ENCODE measurements at places on chromosomes 3 and 15. TPM values are rescaled to one million over a fixed set of nuclear protein-coding genes. Genes with fewer than 3 reads are reported as not detected.

The GABRB3 gene
- 4.7 TPM for polyA plus RNA-seq

DNA sequence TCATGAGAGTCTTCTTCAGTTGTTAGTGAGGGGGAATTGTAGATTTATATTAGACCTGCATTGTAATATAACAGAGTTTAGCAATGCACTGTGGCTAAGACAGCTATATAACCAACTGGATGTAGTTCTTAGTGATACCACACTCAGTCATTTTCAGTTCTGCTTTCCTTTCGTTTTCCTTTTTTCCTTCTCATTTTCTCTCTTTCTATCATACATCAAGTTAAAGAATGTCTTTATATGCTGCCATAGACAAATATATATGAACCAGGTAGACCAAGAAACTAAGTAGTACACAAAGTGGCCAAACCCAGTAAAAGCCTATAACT lies 43.7 kb upstream of the CD47 start:
- no peak for DNase-seq

GRCh38 chr3:175258763-175259162 lies 399.6 kb downstream of the NAALADL2 start:
- DNase-seq, result no peak

DNA sequence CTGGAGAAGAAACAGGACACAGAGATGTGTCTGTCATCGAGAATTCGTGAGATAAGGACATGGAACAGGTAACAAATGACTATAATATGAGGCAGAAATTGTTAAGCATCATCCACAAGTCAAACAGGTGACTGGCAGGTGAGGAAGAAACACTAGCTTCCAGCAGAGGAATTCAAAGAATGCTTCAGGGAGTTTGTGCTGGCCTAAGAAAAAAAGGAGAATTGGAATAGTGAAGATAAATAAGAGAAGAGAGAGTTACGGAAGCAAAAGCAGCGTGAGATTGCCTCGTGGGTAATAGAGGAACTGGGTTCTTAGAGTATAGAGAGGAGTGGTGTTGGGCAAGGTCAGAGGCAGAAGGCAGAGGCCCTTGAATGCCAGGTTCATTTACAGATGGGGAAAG lies 22.9 kb upstream of the FGF12 start:
- DNase-seq, result no peak

DNA sequence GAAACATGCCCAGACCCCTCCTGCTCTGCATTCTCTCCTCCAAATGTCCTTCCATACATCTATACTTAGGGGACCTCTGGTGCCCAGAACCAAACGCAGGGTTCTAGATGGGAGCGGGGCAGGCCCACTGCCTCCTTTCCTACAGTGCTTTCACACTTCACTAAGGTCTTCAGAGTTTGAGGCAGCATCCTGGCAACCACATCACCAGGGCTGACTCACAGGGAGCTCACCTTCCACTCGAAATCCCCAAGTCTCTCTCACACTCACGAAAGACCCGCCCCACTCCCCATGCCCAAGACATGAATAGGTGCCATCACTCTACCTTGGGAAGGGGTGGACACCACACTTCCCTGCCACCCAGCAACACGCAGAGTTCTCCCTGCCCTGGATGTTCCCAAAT lies 18.9 kb downstream of the HOMER2 start:
- DNase-seq, result no peak

GRCh38 chr3:156865732-156866131 lies 39.6 kb downstream of the LEKR1 start:
- no peak for DNase-seq

DNA sequence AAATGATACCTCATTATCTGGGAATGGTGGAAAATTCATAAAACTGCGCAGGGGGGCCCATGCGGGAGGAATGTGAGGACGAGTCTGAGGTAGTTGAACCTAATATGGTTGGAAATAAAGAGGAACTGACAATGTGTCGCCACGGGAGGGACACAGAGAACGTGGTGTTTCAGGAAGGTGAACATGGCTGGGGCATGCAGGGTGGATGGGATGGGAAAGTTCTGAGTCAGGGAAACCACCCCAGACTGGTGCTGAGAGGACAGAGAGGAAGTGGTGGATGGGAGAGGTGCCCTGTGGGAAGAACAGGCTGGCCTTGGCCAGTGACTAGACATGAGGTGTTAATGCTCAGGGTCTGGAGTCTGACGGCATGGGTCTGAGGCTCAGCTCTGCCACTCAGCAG lies 137.1 kb upstream of the WNT5A start:
- no peak for DNase-seq

The OR5H14 gene
- not detected for polyA plus RNA-seq

GRCh38 chr3:126081618-126082361 lies 2.1 kb downstream of the SLC41A3 start:
- DNase-seq, result peak; percentile 91

DNA sequence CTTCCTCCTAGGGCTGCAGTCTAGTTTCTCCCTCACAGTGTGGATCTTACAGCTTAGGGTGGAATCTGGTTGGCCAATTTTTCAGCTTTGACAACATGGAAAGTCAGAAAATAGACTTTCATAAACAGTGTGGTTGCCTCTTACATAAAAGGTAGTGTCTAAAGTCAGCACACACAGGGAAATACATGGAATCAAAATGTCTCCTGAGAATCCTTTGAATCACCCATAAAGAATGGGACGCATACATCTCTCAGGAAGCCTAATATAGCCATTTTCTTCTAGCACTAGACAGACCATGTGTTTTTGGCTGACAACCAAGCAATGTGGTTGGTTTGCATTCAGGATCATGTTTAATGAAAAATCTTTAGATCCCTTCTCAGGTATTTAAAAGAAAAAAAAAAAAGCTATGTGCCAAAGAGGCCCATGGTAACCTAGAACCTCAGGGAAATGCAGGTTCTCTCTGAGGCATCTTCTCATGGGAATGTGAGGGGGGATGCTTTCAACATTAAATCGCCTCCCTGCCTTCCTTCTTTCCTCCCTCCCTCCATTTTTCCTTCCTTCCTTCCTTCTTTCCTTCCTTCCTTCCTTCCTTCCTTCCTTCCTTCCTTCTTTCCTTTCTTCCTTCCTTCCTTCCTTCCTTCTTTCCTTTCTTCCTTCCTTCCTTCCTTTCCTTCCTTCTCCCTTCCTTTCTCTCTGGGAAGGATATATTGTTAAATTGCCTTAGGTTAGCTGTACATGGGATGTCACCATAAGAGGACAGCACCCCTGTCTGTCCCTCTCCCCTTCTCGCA lies 34.3 kb upstream of the ZBTB38 start:
- DNase-seq, result no peak

DNA sequence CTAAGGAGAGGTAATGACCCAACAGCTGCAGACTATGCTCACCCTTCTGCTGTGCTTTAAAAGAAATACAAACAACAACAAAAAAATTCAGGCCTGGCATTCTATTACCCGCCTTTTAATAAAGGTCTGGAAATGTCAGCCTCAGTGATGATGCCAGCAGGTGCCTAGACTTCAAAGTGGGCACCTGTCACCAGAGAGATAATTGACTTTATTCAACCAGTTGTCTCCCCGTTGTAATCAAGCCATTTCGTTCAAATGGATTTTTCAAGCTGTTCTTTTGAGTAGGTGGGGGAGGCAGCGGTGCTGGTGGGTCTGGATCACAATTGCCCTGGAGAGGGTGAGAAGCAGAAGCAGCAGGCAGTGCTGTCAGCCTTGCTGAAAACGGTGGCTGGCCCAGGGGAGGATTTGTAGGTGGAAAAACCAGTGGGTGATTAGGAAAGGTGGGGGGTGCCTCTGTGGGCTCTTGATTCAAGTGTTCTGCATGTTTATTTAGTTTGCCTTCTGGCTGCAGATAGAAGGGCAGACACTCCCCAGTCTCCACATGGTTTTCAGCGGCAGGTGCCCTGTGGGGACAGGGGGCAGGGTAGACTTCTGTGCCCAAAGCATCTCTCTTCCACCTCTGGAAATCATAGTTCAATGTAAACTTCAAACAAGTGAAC lies 300.2 kb upstream of the SLCO3A1 start:
- DNase-seq, result no peak

The PLA2G4D gene
- polyA plus RNA-seq, result not detected

The CFAP100 gene
- 0.60 TPM for polyA plus RNA-seq

DNA sequence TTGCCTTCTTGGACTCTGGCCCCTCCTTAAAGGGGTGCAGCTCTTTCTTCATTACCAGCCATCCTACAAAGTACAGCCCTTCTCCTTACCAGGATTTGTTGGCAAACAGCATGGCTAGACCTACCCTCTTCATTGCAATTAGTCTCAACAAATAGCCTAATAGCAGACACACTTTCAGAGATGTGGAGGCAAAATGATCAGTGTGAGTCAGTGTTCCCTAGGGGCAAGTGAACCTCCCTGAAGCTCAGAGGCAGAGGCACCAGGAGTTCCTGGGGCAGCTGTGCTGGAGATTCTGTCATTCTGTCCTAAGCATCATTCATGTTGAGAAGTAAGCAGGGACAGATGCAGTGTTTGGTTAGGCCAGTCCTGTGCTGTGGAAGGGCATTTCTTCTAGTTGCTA lies 14.6 kb upstream of the MECOM start:
- DNase-seq, result no peak

DNA sequence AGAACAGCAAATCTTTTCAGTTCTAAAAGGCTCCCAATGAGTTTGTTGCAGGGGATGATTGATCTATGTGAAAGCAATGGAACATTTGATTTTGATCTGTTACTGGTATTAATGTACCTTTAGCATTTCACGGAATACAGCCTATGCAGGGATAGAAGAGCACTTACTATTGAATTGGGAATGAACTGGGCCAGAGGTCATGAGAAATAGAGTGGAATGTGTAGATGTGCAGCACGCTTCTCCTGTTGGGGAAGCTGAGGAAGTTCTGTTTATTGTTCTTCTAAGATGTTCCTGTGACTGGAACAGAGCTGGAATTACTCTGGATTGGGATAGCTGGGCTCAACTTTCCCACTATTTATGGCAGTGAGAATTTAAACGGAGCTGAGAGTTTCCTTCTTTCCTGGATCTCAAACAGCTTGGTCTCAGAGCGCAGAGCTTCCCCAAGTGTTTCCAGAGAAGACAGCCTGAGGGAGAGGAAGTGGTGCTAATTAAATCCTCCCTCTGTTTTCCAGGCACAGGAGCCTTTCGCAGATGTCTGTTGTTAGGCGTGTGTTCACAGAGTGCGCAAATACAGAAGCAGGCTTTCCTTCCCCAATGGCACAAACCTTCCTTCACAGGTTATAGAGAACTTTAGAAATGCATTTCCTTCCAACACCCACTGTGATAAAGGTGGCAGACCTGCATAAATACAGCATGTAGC lies 32.5 kb downstream of the TPRG1 start:
- DNase-seq, result no peak

The PATL2 gene
- polyA plus RNA-seq, result 0.73 TPM

- peak; percentile 24 for DNase-seq
These were observed 73.6 kb downstream of the OXSM start for GRCh38 chr3:25863416-25863959.

The MUC13 gene
- 6.4 TPM for polyA plus RNA-seq

DNA sequence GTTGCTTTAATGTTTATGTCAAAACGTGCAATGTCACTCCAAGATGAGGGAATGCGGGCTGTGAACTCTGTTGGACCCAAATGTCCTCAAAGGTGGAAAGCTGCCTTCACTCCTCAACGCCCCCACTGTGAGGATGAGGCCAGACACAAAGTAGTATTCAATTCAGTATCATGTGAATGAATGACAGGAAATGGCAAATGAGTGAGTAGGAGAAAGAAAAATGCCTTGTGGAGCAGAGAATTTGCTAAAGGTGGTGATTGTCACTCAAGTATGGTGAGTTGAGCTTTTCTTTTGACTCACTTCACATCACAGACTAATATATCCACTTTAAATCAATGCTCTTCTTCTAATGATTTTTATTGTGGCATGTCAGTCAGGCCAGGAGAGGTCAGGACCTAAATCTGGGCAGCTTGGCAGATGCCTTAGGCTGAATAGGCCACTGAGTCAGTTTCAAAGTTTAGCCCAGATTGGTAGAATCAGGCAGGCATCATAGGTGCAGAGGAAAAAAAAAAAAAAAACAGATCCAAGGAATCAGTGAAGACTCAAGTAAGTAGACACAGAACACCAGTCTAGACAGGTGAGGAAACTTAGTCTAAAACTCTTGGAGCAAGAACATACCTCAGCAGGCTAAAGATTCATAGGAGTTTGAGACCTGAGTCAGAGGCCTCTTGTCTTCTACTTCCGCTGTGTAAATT lies 71.0 kb upstream of the ZBED2 start:
- DNase-seq, result no peak

- no peak for DNase-seq
These were observed 94.3 kb downstream of the OXNAD1 start for GRCh38 chr3:16359331-16359730.

DNA sequence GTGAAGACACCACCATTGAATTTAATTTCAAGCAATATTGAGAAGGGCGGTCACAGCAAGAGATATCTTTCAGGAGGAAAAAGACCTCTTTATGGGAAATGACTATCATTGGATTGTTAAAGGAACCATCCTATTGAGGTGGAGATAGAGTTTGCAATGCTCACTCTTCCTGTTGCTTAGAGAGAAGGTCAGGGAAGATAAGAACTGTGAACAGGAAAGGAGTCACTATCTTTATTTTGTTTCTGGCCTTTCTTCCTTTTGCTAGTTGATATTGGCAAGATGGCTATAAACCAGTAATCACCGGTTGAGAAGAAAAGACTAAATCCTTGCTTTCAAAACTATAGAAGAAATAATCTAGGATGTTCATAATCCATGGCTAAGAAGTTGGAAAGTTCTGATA lies 112.1 kb upstream of the TMEM108 start:
- DNase-seq, result no peak

The ALG1L2 gene
- not detected for polyA plus RNA-seq

The UROC1 gene
- not detected for polyA plus RNA-seq

GRCh38 chr3:155302481-155302880 lies 9.0 kb upstream of the STRIT1 start:
- DNase-seq, result no peak

GRCh38 chr3:174023421-174023820 lies 625.9 kb downstream of the NLGN1 start:
- DNase-seq, result no peak

DNA sequence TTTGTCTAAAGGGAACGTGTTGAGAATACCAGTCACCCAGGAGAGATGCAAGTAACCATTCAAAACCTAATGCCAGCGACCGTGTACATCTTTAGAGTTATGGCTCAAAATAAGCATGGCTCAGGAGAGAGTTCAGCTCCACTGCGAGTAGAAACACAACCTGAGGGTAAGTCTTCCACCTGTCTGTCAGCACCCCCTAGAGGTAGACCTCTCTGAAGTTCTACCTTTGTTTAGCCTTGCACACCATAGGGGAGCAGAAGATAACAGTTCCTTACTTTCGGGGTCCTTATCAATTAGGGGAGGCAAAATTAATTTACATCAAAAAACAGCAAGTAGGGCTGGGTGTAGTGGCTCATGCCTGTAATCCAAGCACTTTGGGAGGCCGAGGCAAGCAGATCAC lies 124.4 kb downstream of the HCN4 start:
- no peak for DNase-seq

DNA sequence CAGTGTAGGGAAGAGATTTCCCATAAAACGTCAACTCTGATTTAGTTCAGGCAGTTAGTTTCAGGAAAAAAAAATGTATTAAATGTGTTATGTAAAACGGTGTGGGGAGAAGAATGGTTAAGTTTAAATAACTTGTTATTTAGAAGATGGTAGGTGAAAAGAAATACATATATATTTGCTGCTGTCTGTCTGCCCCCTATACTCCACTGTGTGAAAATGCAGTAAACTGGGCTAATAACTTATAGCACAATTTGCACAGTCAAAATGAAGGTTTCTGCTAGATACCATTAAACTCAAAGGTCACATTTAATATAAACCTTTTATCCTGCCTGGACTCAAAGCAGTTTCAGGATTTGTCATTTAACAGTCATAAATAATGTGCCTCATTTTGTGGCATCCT lies 515.0 kb downstream of the FGF12 start:
- DNase-seq, result no peak
